ENCODE measurements at places on chromosomes 3 and 15.

GRCh38 chr15:75123395-75123794 lies 78.3 kb upstream of the C15orf39 start:
- no peak for DNase-seq

GRCh38 chr15:47846876-47847275 lies 129.6 kb downstream of the SEMA6D start:
- DNase-seq = no peak

DNA sequence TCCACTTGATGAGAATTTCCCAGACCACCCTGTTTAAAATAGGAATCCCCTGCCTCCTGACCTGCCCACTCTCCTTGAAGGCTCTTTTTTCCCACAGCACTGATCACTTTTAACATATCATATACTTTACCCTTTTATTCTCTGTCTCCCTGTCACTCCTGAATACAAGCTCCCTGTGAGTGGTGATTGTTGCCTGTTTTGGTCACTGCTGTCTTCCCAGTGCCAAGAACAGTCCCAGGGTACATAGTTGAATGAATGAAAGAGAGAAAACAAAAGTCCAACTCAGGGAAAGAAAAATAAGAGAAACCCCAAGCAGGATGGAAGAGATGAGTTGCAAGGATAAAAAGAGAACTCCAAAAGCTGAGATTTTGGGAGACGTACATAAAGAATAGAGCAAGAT lies 500.3 kb upstream of the LMCD1 start:
- DNase-seq = no peak

- DNase-seq = no peak
Measured at GRCh38 chr3:24302396-24302795, 192.3 kb downstream of the THRB start.

Measured in HTR-8/SVneo (cell line).